ENCODE measurements at places on chromosomes 3 and 15. TPM values are rescaled to one million over a fixed set of nuclear protein-coding genes. Genes with fewer than 3 reads are reported as not detected.

Gene LYZL4
- not detected for total RNA-seq

Gene ARPP19
- 114 TPM for total RNA-seq

GRCh38 chr3:7788881-7789280 is 712.7 kb upstream of the LMCD1 start:
- no peak for ATAC-seq

Gene CCDC50
- 18.7 TPM for total RNA-seq

GRCh38 chr3:46539443-46540005 is 26.6 kb downstream of the LRRC2 start:
- ATAC-seq = no peak
